ENCODE measurements at places on chromosomes 6 and 20. TPM values are rescaled to one million over a fixed set of nuclear protein-coding genes. Genes with fewer than 3 reads are reported as not detected.

LRRC1 gene
- total RNA-seq, result 13.8 TPM

SRSF12 gene
- 0.28 TPM for total RNA-seq

PCSK2 gene
- not detected for total RNA-seq

WFDC10B gene
- not detected for total RNA-seq

DNA sequence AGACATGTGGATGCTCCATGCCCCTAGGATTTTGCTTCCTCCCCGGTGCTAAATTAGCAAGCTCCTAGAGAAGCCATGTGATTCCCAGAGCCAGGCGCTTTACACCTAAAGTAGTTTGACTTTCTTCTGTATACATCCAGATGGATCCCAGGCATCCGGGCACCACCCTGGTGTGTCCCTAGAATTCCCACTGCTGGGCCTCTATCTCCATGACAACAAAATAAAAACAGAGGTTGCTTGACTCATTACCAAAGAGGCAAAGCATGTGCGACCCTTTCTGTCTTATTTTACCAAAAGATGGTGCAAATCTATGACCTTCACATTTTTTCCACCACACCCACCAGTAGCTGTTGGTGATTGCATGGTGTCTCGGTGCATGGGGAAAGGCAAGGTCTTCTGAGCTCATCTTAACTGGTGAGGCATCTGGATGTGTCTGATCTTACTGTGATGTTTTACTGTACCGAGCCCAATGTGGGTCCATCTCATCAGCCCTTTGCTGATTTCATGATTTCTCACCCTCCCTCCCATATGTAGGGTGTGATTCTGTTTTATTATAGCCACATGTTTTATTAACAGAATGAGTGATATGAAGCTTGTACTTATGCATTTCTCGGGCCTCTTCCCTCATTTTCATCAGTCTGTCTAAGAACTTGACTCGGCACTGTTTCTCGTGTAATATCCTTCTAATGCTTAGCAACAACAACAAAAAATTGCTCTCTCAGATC, 27.4 kb upstream of the VAPB start:
- H3K4me1 ChIP-seq, result no peaks in the 10 kb centered on the region
- no peak overlapping the region for H3K4me3 ChIP-seq
- no peaks in the 10 kb centered on the region for H3K27me3 ChIP-seq
- no peak overlapping the region for H3K27ac ChIP-seq

GRCh38 chr20:21601799-21602198, 87.9 kb upstream of the NKX2-2 start:
- H3K4me1 ChIP-seq, result no peaks in the 10 kb centered on the region
- H3K27ac ChIP-seq, result no peak overlapping the region

DNA sequence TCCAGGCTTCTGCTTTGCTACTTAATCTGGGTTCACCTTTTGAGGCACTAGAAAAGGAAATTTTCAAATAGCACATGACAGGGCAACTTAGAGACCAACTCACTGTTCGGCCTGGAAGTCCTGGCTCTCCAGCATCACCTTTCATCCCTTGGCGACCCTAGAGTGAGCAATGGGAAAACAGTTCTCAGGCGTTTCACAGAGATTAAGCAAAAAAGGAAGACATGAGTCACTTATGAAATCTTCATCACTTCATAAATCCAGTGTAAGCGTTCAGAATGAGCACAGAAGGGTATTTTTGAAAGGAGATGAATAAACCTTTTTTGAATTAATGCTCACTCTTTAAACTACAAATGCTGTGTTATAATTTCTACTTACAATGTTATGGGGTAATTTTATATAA, 104.0 kb downstream of the COL12A1 start:
- H3K4me3 ChIP-seq, result no peak overlapping the region
- H3K27ac ChIP-seq, result no peak overlapping the region
- H3K36me3 ChIP-seq, result no peaks in the 10 kb centered on the region
- no peaks in the 10 kb centered on the region for H3K27me3 ChIP-seq
- DNase-seq, result no peak

DNA sequence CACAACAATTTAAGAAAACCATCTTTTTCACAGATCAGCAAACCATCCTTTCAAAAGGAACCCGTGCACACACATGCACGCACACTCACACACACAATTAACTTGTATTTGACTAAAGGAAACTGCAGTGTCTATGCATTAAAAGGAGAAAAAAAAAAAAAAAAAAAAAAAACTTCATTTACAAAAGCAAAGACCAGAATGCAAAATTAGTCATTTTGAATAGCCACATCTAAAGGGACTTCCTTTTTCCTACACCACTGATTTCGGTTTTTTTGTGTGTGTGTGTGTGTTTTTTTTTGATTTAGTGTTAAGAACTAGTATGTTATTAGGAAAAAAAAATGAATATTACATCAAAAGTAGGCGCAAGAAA, 6.3 kb downstream of the ZMYND8 start:
- peaks cover 91% of the 10 kb centered on the region for H3K4me1 ChIP-seq
- peak overlapping the region; percentile 100 for H3K27ac ChIP-seq
- H3K27me3 ChIP-seq, result no peaks in the 10 kb centered on the region
- peaks cover 2% of the 10 kb centered on the region for H3K36me3 ChIP-seq

DNA sequence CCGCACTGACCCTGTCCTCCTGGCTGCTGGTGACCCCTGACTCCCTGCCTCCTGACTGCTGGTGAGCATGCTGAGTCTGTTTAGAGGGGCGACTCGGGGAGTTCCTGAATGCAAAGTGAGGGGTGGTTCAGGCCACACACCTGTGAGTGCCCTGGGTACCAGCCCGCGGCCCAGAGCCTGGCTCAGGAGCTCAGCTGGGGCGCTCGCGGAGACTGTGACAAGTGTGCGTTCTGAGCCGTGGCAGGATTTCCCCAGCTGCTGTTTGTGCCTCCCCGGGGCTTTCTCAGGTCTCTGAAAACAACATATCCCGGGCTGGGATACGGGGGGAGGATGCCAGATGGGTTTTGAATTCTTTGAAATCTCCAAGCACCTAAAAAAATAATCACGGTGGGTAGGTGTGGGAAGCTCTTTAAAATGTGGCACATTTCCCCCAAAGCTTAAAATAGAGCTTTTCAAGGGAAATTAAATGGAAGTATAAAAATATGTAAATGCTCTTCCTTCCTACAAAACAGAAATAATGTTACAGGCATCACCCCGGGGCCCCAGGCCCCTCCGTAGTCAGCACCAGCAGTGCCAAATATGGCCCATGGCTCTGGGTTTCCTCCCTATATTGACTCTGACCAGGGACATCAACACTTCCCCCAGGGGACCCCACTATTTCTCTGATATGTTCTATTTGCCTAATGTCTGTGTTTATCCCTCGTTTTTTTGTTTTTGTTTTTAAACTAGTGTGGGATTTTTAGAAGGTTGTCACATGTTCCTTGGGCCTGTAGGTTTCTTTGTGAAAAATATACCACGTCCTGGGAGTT, 49.9 kb upstream of the TAGAP start:
- H3K27me3 ChIP-seq, result peaks cover 4% of the 10 kb centered on the region
- DNase-seq, result no peak
- H3K36me3 ChIP-seq, result no peaks in the 10 kb centered on the region
- H3K27ac ChIP-seq, result no peak overlapping the region
- H3K4me3 ChIP-seq, result no peak overlapping the region
- no peaks in the 10 kb centered on the region for H3K4me1 ChIP-seq

GRCh38 chr6:14202947-14203346, 85.4 kb downstream of the CD83 start:
- H3K4me1 ChIP-seq, result no peaks in the 10 kb centered on the region
- H3K36me3 ChIP-seq, result no peaks in the 10 kb centered on the region
- no peaks in the 10 kb centered on the region for H3K27me3 ChIP-seq
- H3K4me3 ChIP-seq, result no peak overlapping the region

GRCh38 chr6:31197559-31198305, 27.2 kb upstream of the POU5F1 start:
- no peaks in the 10 kb centered on the region for H3K36me3 ChIP-seq
- H3K4me1 ChIP-seq, result peaks cover 4% of the 10 kb centered on the region
- no peaks in the 10 kb centered on the region for H3K27me3 ChIP-seq
- peak; percentile 53 for DNase-seq
- H3K4me3 ChIP-seq, result peak overlapping the region; percentile 86

DNA sequence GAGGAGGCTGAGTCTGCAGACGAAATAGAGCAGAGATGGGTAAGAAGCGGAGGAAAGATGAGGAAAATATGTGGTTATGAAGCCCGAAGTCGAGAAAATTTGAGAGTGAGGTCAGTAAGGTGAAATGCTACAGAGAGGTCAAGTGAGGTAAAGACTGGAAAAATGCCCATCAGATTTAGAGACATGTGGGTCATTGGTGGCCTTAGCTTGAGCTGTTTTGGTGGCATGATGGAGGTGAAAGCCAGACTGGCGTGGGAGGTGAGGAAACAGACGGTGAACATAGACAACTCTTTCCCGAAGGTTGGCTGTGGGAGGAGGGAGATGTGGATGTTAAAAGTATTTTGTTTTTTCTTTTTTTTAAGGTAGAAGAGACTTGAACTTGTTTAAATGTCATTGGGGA, 9.4 kb downstream of the ARFGEF2 start:
- no peaks in the 10 kb centered on the region for H3K27me3 ChIP-seq
- DNase-seq, result no peak
- H3K4me3 ChIP-seq, result no peak overlapping the region
- H3K36me3 ChIP-seq, result no peaks in the 10 kb centered on the region
- H3K4me1 ChIP-seq, result no peaks in the 10 kb centered on the region

GRCh38 chr20:36384022-36384619, 78.0 kb downstream of the DLGAP4 start:
- no peak overlapping the region for H3K4me3 ChIP-seq
- H3K27me3 ChIP-seq, result no peaks in the 10 kb centered on the region
- H3K36me3 ChIP-seq, result no peaks in the 10 kb centered on the region
- H3K27ac ChIP-seq, result no peak overlapping the region

- H3K27ac ChIP-seq, result no peak overlapping the region
- no peaks in the 10 kb centered on the region for H3K4me1 ChIP-seq
- no peaks in the 10 kb centered on the region for H3K36me3 ChIP-seq
- no peak overlapping the region for H3K4me3 ChIP-seq
Measured at GRCh38 chr6:122798099-122798641, 9.1 kb downstream of the SMPDL3A start.

DNA sequence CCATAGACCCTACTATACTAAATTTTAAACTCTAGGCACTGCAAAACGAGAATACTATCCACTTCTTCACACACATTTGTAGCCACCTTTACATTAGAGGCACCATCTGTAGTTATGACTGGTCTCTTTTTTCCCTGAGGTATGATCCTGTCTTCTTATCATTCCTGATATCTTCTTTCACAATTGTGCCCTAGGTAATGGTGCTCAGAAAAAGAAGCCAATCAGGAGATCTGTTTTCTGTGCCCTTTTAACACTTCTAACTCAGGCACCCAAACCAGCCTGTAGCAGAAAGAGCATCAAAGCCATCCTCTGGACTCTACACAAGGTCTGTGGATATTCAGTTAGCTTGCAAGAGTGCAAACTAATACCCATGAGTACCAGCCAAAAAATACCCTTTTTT, 149.7 kb upstream of the SGK1 start:
- no peaks in the 10 kb centered on the region for H3K27me3 ChIP-seq
- no peak overlapping the region for H3K27ac ChIP-seq
- no peaks in the 10 kb centered on the region for H3K4me1 ChIP-seq
- H3K4me3 ChIP-seq, result no peak overlapping the region
- DNase-seq, result no peak

DNA sequence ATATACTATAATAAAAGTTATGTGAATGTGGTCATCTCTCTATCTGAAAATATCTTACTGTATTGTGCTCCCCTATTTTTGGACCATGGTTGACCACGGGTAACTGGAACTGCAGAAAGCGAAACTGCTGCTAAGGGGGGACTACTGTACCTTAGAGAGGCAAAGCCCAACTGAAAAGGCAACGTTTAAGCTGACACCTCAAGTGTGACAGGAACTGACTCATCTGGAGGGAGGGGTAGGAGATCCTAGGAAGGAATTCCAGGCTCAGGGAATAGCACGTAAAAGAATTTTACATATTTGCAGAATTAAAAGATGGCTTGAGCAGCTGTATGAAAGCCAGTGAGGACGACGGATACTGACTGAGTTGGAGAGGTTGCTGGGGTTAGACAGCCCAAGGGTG, 34.8 kb downstream of the ELOVL2 start:
- peak; percentile 71 for DNase-seq
- peak overlapping the region; percentile 31 for H3K4me3 ChIP-seq
- H3K27me3 ChIP-seq, result no peaks in the 10 kb centered on the region
- H3K36me3 ChIP-seq, result no peaks in the 10 kb centered on the region
- H3K27ac ChIP-seq, result peak overlapping the region; percentile 34

- no peak overlapping the region for H3K4me3 ChIP-seq
- no peaks in the 10 kb centered on the region for H3K27me3 ChIP-seq
- H3K36me3 ChIP-seq, result no peaks in the 10 kb centered on the region
- no peaks in the 10 kb centered on the region for H3K4me1 ChIP-seq
Measured at GRCh38 chr6:3958255-3958654, 109.1 kb downstream of the FAM50B start.

DNA sequence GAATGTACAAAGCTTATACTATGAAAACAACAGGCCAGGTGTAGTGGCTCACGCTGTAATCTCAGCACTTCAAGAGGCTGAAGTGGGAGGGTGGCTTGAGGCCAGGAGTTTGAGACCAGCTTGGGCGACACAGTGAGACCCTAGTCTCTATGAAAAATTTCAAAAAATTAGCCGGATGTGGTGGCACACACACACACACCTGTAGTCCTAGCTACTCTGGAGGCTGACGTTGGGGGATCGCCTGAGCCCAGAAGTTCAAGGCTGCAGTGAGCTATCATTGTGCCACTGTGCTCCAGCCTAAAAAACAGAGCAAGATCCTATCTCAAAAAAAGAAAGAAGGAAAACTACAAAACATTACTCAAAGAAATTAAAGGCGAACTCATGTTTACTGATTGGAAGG, 7.3 kb upstream of the ASF1A start:
- no peaks in the 10 kb centered on the region for H3K36me3 ChIP-seq
- peaks cover 19% of the 10 kb centered on the region for H3K4me1 ChIP-seq
- H3K27me3 ChIP-seq, result no peaks in the 10 kb centered on the region
- no peak overlapping the region for H3K4me3 ChIP-seq

All from Panc1 (cell line).